ENCODE measurements at places on chromosomes 4 and X.

GRCh38 chr4:101356928-101357327, 9.6 kb upstream of the PPP3CA start:
- no peak for DNase-seq

DNA sequence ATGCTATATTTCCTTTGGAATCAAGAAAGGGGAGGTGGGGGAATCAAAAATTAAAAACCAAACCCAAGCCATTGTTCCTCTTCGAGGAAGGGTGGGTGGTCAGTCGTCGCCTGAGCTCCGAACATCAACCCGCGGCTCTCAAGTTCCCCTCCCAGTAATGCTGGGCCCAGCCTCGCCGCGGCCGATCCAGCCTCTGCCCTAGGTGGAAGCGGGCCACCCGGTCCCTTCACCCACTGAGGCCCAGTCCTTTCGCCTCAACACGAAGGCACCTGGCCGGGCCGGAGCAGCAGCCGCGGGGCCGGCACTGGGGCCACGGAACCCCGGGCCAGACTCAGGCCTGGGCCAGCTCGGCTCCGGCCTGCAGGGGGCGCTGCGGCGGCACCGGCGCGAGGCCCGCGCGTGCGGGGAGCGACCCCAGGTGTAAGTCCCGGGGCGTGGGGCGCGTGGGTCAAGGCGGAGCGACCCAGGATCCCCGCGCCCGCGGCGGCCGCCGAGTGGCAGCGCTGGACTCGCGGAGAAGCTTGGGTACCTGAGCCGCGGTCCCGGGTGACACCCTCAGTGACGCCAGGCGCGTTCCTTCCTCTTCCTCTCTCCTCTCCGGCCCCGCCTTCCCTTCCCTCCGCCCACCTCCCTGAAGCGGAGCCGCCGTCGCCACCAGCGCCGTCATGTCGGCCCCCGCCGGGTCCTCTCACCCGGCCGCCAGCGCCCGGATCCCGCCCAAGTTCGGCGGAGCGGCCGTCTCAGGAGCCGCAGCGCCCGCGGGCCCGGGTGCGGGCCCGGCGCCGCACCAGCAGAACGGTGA, at the start of gene SEC24B:
Gene SEC24B (plus strand): TSS at position 611 of the 802 bp plus-strand sequence. CDS start 55 bp downstream, at position 666.
- peak; percentile 77 for DNase-seq

DNA sequence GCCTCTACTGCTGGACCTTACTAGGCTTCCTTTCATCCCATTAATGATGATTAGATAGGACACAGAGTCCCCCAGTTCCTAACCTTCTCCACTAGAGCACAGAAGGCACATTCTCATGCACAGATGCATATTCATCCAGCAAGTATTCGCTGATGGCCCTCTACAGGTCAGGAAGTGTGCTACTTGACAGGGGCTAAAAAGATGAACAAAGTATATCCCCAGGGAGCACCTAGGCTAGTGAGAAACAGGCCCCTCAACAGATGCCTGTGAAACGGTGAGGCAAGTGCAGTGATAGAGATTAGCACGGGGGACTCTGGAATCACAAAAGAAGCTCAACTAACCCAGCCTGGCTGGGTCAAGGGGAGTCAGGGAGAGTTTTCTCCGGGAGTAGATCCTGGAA, 95.8 kb downstream of the MGST2 start:
- DNase-seq: no peak

DNA sequence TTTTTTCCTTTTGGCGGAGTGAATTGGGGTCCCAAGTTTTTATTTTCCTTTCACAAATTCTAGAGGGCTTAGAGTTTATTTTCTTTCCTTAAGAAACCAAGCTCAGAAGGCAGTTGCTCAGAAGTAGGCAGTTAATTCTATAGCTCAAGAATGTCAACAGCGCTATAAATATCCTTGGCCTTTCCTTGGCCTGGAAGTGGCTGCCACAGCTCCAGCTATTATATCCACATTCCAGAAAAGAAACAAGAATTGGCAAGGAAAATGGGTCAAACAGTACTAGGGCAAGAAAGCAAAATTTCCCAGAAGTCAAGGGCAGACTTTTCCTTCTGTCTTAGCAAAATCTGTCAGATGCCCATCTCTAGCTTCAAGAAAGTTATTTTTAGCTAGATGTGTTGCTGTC, 31.0 kb downstream of the SLC10A6 start:
- no peak for DNase-seq

DNA sequence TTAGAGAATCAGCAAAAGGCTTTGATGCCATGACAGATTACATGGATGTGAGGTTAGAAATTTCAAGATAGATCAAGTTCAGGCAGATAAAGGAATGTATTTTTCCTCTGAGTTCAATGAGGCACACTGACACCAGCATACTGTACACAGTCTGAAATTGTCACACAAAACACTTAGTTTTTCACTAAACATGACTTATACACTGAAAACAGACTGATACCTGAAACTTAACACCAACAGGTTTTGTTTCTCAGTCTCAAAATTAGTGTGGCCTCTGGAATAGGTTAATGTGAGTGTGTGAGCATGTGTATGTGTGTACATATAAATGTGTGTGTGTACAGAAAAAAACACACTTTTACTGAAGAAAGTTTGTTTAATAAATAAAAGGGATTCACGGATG, 129.9 kb upstream of the SLITRK2 start:
- DNase-seq: no peak

GRCh38 chr4:173057442-173057841, 111.2 kb upstream of the GALNT7 start:
- DNase-seq: no peak

DNA sequence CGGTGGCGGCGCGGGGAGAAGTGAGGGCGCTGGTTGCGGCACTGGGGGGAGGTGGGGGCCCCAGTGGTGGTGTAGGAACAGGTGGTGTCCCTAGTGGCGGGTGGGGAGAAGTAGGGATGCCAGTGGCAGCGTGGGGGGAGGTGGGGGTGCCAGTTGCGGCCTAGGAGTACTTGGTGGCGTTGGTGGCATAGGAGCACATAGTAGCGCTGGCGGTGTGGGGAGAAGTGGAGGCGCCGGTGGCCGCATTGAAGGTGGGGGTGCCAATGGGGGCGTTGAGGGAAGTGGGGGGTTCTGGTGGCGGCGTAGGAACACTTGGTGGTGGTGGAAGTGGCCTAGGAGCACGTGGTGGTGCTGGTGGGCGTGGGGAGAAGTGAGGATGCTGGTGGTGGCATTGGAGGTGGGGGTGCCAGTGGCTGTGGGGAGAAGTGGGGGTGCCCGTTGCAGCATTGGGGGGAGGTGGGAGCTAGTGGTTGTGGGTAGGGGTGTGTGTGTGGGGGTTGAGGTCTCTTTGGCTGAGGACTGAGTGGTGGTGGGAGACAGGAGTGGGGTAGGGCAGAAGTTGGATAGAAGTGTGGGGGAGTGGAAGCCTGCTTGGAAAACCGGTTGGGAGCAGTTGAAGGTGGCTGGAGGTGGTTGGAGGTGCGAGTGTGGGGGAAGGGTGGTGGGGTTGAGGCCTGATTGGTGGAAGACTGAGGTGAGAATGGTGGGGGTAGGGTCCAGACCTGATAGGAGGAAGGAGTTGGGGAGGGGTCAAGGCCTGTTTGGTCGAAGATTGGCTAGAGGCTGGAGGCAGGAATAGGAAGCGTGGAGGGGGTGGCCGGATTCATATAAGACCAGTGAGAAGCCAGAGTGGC, 1.1 kb downstream of the GCNA start:
- no peak for DNase-seq

DNA sequence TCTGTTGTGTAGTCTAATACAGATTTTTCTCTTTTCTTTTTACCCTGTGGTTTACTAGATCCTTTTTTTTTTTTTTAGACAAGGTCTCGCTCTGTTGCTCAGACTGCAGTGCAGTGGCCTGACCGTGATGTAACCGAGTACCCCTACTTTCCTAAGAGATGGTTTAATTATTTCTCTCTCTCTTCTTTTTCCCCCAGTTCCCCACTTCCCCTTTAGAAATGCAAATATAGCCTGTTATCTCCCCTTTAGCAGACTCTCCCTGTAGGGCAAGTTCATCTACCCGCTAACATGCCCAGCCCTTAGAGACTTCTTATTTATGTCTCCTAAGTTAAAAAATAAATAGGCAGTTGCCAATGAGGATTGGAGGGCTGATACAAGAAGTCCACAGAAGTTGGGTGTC, 4.5 kb downstream of the SNX25 start:
- no peak for DNase-seq

- DNase-seq: no peak
These were observed 355.2 kb upstream of the GALNT7 start for GRCh38 chr4:172813359-172813923.

GRCh38 chr4:47598896-47599295, 113.8 kb downstream of the ATP10D start:
- no peak for DNase-seq

DNA sequence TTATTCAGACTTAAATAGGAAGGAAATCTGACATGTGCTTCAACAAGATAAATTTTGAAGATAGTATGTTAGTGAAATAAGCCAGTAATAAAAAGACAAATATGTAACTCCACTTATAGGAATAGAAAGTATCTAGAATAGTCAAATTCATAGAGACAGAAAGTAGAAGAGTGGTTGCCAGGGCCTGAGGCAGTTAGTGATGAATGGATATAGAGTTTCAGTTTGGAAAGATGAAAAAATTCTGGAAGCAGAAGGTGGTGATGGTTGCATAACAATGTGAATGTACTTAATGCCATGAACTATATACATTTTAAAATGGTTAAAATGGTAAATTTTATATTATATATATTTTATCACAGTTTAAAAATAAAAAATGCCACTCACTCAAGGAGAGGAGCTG, 54.3 kb downstream of the HAND2 start:
- DNase-seq: no peak

- no peak for DNase-seq
These were observed 12.8 kb upstream of the FAT1 start for GRCh38 chr4:186736466-186736865.

DNA sequence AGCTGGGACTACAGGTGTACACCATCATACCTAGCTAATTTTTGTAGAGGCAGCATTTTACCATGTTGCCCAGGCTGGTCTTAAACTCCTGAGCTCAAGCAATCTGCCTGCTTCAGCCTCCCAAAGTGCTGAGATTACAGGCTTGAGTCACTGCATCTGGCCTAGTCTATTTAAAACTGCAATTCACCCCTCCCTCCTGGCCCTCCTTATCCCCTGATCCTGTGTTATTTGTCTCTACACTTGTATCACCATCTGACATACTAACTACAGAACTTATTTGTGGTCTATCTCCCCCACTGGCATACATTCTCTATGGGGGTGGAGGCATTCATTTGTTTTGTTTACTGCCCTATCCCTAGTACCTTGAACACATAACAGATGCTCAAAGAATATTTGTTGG, 23.7 kb downstream of the CC2D2A start:
- DNase-seq: no peak

Measured in amygdala (tissue), 56 donors.